ENCODE measurements at places on chromosomes 5 and 9. TPM values are rescaled to one million over a fixed set of nuclear protein-coding genes. Genes with fewer than 3 reads are reported as not detected.
A peak's percentile ranks its signal among the peaks of the same experiment; 100 is the strongest.

Gene CAMK2A
- not detected for total RNA-seq

DNA sequence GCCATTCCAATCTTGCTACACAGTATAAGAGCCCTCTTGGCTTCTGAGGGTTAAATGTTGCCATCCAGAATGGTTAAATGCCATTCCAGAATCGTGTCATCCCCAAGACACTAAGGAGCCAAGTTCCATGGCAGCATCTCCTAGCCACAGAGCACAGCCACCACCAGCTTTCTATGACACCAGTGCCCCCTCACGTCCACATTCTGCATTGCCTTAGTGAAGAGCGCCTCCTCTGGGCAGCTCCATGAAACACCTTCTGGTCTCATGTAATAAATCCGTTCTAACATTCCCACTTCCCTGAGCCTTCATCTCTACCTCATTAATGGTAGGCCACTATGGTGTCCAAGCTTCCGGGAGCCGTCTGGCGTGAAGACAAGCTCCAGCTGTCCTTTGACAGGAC lies 12.4 kb downstream of the CBY3 start:
- peaks cover 2% of the 10 kb centered on the region for H3K36me3 ChIP-seq
- no peak overlapping the region for H3K27ac ChIP-seq
- no peak overlapping the region for H3K4me3 ChIP-seq
- DNase-seq, result no peak
- no peaks in the 10 kb centered on the region for H3K27me3 ChIP-seq

- no peak overlapping the region for H3K27ac ChIP-seq
- no peak for DNase-seq
- no peaks in the 10 kb centered on the region for H3K27me3 ChIP-seq
- H3K4me3 ChIP-seq, result no peak overlapping the region
- H3K36me3 ChIP-seq, result no peaks in the 10 kb centered on the region
These were observed 26.4 kb downstream of the FBXL7 start for GRCh38 chr5:15526413-15526812.

Gene VCAN
- total RNA-seq, result 12.3 TPM

- H3K27me3 ChIP-seq, result no peaks in the 10 kb centered on the region
- peaks cover 18% of the 10 kb centered on the region for H3K4me1 ChIP-seq
- H3K4me3 ChIP-seq, result no peak overlapping the region
- H3K27ac ChIP-seq, result no peak overlapping the region
These were observed 18.7 kb downstream of the NOTCH1 start for GRCh38 chr9:136527131-136527530.

DNA sequence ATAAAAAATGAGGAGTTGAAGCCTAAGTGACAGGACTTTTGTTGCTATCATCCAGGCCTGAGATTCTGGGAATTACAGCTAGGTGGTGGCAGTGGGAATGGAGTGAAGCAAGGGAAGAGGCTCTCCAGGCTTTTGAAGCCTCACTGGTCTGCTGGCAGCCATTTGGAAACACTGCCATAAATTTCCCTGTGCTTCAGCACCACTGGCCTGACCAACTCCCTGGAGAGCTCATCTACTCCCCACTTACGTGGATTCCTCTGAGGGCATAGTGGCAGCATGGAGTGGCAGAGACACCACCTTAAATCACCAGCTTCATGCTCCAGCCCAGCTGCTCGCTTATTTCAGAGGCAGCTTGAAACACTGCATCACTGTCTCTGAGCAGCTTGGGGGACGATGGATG lies 518.2 kb downstream of the TLR4 start:
- no peak for DNase-seq
- H3K36me3 ChIP-seq, result no peaks in the 10 kb centered on the region
- no peak overlapping the region for H3K4me3 ChIP-seq
- no peaks in the 10 kb centered on the region for H3K27me3 ChIP-seq
- no peaks in the 10 kb centered on the region for H3K4me1 ChIP-seq

DNA sequence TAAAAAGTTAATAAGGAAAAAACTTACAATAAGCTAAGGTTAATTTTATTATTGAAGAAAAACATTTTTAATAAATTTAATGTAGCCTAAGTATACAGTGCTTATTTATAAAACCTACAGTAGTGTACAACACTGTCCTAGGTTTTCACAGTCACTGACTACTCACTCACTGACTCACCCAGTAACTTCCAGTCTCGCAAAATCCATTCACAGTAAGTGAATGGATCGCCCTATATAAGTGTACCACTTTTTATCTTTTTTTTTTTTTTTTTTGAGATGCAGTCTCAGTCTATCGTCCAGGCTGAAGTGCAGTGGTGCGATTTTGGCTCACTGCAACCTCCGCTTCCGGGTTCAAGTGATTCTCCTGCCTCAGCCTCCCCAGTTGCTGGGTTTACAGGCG lies 47.7 kb downstream of the FNIP1 start:
- no peak overlapping the region for H3K4me3 ChIP-seq
- no peaks in the 10 kb centered on the region for H3K27me3 ChIP-seq
- H3K36me3 ChIP-seq, result no peaks in the 10 kb centered on the region

Gene TMEM167A
- 64.9 TPM for total RNA-seq

Gene ANKDD1B
- total RNA-seq, result 0.87 TPM

Gene JAKMIP2
- total RNA-seq, result 1.5 TPM

Gene HAVCR2
- 5.2 TPM for total RNA-seq

DNA sequence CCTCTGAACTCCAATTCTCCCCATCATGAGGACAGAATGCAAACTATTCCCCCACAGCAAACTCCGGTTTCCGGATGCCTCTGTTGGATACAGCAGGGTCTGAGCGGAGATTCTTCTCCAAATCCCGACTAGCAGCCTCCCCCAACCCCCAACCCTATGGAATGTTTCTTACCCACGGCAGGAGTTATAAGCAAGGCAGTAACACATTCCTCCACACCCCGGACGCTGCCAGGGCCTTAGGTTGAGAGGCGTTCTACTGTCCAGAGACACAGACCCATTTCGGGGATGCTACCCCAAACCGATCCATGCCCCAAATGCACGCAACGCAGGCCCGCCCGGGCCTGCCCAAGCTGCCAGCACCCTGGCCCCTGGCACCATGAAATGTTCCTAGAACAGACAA lies 85.6 kb upstream of the LMX1B start:
- H3K4me1 ChIP-seq, result no peaks in the 10 kb centered on the region
- H3K36me3 ChIP-seq, result no peaks in the 10 kb centered on the region
- no peak overlapping the region for H3K4me3 ChIP-seq
- peaks cover 11% of the 10 kb centered on the region for H3K27me3 ChIP-seq
- no peak overlapping the region for H3K27ac ChIP-seq
- no peak for DNase-seq

Gene PSAT1
- 47.2 TPM for total RNA-seq

DNA sequence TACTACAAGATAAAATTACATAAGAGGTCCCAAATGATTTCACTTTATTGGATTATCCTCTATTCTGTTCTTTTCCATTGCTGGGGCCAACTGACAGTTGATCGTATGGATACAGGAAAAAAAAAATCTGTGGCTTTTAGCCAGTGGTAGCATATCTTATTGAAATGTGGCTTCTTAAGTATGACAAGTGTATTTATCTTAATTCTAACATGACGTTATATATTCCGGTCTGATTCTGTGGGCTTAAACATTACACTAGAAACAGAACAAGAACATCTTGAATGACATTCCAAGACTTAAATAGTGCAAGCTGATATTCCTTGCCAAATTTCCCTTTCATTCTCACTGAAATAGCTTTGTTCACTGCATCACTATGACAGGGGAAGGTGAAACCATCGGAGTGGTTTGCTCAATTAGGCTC lies 117.9 kb downstream of the INSYN2B start:
- 0 out of 2 replicates have a peak, but pooled peaks cover 3% of the 10 kb centered on the region for H3K4me1 ChIP-seq
- no peak overlapping the region for H3K27ac ChIP-seq
- H3K4me3 ChIP-seq, result no peak overlapping the region
- H3K36me3 ChIP-seq, result no peaks in the 10 kb centered on the region

Gene LCN9
- not detected for total RNA-seq

Gene THBS4
- 1.1 TPM for total RNA-seq

DNA sequence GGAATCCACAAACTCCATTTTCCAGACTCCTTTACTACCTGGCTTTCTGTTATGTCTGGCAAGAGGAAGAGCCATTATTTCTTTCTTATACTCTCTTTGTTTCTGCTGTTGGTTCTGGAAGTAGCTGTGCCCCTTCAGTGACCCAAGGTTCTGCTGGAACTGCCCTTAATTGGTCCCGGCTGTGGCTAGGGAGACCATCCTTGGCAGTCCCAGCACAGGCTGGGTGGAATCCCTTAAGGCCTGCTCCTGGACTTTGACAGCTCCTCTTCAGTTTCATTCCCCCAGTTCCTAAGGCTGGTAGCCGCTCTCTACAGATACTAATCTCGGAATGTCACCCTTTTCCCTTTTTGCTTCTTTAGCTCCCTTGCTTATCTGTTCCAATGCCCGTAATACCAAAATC lies 81.9 kb upstream of the GLIS3 start:
- no peaks in the 10 kb centered on the region for H3K36me3 ChIP-seq
- H3K4me1 ChIP-seq, result peaks cover 5% of the 10 kb centered on the region
- H3K4me3 ChIP-seq, result no peak overlapping the region
- DNase-seq, result no peak
- H3K27me3 ChIP-seq, result no peaks in the 10 kb centered on the region
- no peak overlapping the region for H3K27ac ChIP-seq

Gene SERF1A
- 3.0 TPM for total RNA-seq

GRCh38 chr5:2538169-2538568 lies 213.3 kb downstream of the IRX2 start:
- no peaks in the 10 kb centered on the region for H3K27me3 ChIP-seq
- no peaks in the 10 kb centered on the region for H3K4me1 ChIP-seq
- no peak for DNase-seq
- no peak overlapping the region for H3K27ac ChIP-seq

- no peaks in the 10 kb centered on the region for H3K36me3 ChIP-seq
- H3K27ac ChIP-seq, result no peak overlapping the region
- H3K4me3 ChIP-seq, result no peak overlapping the region
- no peaks in the 10 kb centered on the region for H3K27me3 ChIP-seq
These were observed 66.0 kb upstream of the ADAMTS2 start for GRCh38 chr5:179411161-179411841.

GRCh38 chr9:99762470-99762869 lies 59.2 kb upstream of the NR4A3 start:
- H3K27me3 ChIP-seq, result no peaks in the 10 kb centered on the region
- H3K4me1 ChIP-seq, result peaks cover 7% of the 10 kb centered on the region
- DNase-seq, result peak; percentile 62
- H3K27ac ChIP-seq, result no peak overlapping the region
- H3K36me3 ChIP-seq, result no peaks in the 10 kb centered on the region

Gene ZFR
- 54.8 TPM for total RNA-seq

- no peak for DNase-seq
- H3K4me1 ChIP-seq, result no peaks in the 10 kb centered on the region
- no peaks in the 10 kb centered on the region for H3K36me3 ChIP-seq
- H3K27me3 ChIP-seq, result no peaks in the 10 kb centered on the region
- no peak overlapping the region for H3K4me3 ChIP-seq
These were observed 18.4 kb downstream of the ENG start for GRCh38 chr9:127835991-127836516.

DNA sequence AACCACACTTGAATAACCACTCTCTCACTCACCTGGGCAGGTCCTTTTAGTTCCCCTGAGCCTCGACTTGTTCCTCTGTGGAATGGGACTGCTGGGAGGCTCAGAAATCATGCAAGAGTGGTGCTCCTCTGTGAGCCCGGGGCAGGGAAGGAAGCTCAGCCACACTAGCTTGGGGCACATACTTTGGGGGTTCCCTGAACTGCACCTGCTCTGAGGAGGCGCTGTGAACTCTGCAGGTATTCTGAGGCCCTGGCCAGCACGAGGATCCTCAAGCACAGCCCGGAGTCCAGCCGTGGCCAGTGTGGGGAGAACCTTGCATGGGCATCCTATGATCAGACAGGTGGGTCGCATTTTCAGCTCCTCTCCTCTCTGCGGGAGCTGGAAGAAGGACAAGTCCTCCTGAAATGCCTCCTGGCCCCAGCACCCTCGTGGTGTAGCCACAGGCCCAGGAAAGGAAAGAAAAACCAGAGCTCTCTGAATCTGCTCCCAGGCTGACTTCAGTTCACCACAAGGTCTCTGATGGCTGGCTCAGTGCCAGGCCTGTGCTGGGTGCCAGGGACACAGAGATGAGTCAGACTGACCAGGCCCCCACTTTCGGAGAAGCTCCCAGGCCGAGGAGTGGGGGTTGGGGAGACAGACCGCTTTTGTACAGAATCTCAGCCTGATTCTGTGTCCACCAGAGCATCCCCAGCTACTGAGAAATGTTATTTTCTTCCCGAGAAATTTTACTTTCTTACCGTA lies 11.9 kb downstream of the GLIPR2 start:
- H3K27me3 ChIP-seq, result no peaks in the 10 kb centered on the region
- H3K36me3 ChIP-seq, result no peaks in the 10 kb centered on the region
- DNase-seq, result peak; percentile 76

- H3K27me3 ChIP-seq, result no peaks in the 10 kb centered on the region
- H3K4me3 ChIP-seq, result no peak overlapping the region
- peaks cover 21% of the 10 kb centered on the region for H3K4me1 ChIP-seq
- DNase-seq, result no peak
These were observed 47.1 kb downstream of the MAPKAP1 start for GRCh38 chr9:125659954-125660353.

Gene SPATA31D4
- total RNA-seq, result not detected
